GM20000 (cell line): ENCODE measurements at places on chromosomes 3 and 15.
A peak's percentile ranks its signal among the peaks of the same experiment; 100 is the strongest.

DNA sequence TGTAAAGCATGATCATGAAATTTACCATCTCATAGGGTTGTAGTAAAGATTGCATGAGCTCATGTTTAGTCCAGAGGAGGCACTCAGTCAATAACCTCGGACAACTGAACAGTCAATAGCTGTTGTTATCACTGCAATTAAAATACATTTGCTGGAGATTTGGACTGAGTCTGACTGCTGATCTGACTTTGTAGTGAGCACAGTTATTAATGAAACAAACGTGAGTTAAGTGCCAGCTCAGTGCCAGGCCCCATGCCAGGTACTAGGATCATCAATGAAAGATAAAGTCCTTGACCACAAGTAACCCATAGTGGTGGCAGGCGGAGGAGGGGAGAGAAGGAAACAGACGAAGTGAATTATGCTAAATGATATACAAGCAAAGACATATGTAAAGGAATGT, 43.7 kb upstream of the PRICKLE2 start:
- no peak for DNase-seq

DNA sequence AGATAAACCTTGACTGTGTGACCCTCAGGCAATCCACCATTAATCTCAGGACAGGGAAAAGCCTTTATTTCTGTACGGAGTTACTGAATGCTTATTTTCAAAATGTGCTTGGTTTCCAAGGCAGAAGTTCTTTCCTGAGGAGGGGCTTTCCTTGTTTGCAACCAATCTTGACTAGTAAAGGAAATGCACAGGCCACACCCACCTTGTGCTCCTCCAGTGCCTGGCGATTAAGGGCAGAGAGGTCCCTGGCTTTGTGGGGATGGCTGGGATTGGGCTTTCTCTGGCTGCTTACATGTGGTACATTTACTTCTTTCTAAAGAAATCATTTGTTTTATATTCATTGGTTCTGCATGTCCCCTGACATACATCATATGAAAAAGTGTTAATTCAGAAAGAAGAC, 47.8 kb downstream of the ZNF621 start:
- DNase-seq, result no peak

GRCh38 chr3:39190281-39191025, 1.9 kb downstream of the XIRP1 start:
- no peak for DNase-seq

- DNase-seq, result no peak
These were observed 746.3 kb downstream of the ZPLD1 start for GRCh38 chr3:103181160-103181559.

- peak; percentile 71 for DNase-seq
These were observed 42.7 kb downstream of the METTL6 start for GRCh38 chr3:15384510-15385237.

- peak; percentile 62 for DNase-seq
These were observed 244.1 kb downstream of the SLCO3A1 start for GRCh38 chr15:92097474-92098178.
